OCI-M1 (cell line): ENCODE measurements at places on chromosomes 6 and 20.

GRCh38 chr6:127634178-127634577 is 57.2 kb downstream of the C6orf58 start:
- no peak for DNase-seq

DNA sequence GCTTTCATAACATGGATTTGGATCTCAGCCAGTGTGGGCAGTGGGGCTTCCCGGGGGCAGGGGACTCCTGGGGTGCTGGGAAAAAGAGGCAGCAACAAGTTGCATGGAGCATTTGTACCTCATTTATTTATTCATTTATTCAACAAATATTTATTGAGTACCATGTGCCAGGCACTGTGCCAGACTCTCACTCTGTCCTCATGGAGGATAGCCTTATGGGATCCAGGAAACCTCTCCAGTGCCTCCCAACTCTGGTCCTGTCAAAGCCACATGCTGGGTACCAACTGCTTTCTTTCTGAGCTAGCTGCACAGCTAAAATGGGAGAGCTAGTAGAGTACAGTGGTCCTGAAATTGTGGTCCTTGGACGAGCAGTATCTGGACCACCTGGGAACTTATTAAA is 87.8 kb upstream of the EPB41L1 start:
- no peak for DNase-seq

- no peak for DNase-seq
Measured at GRCh38 chr20:9884666-9885065, 45.8 kb upstream of the PAK5 start.

DNA sequence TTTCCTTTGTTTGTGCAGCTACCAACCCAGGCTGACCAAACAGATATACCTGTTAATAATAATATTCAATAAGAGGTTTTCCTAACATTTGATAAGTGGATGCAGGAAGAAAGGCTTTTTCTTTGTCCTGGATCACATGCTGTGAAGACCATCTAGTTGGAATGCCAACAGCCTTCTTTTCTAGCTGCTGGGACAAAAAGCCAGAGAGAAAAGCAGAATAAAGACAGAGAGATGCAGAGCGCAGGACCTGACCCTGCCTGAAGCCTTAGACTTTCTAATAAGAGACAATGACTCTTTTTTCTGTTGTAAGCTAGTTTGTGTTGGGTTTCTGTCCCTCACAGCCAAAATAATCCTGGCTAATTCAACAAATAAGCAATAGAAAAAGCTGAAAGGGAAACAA is 308.2 kb downstream of the PHF3 start:
- no peak for DNase-seq

GRCh38 chr6:104401926-104402325 is 457.8 kb downstream of the HACE1 start:
- no peak for DNase-seq
